Activated naive CD8-positive, alpha-beta T cell treated with anti-CD3 and anti-CD28 coated beads for 36 hours (primary cell): ENCODE measurements at places on chromosomes 4 and X.

- DNase-seq, result no peak
These were observed 38.6 kb downstream of the PTCHD1 start for GRCh38 chrX:23373129-23373804.

- no peak for DNase-seq
These were observed 552 bp downstream of the ZDHHC9 start for GRCh38 chrX:129843209-129843458.

DNA sequence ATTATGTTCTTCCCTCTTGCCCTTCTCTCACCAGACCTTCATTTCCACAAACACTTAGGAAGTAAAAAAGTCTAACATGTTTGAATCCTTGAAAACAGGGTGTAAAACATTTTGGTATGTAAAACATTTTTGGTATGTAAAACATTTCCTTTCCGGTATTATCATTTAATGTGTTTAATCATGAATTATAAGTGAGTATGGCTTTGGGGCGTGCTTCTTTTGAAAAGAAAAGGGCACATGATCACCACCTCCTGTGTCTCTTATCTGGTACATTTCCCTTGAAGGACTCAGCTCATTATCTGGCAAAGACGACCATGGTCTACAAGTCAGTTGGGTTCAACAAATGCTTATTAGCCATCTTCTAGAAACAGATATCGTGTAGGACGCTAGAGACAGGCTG, 283.6 kb downstream of the FRMPD4 start:
- no peak for DNase-seq

- no peak for DNase-seq
These were observed 45.2 kb downstream of the HTRA3 start for GRCh38 chr4:8314691-8315255.

DNA sequence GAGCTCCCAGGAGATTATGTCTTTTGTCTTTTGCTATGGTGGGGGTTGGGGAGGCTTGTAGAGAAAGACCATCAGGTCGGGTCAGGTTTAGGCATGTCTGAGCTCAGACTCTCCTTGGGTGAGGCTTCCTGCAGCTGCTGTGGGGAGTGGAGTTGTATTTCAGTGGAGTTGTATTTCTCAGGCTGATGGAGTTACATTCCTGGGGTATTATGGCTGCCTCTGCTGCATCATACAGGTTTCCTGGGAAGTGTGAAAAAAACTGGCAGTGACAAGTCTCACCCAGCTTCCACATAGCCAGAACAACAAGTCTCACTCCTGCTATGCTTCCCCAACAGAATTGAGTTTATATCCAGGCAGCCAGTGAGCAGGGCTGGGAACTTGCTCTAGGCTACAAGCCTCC, 119.3 kb downstream of the VSIG4 start:
- DNase-seq, result no peak
